ENCODE measurements at places on chromosomes 1 and 21. TPM values are rescaled to one million over a fixed set of nuclear protein-coding genes. Genes with fewer than 3 reads are reported as not detected.

DNA sequence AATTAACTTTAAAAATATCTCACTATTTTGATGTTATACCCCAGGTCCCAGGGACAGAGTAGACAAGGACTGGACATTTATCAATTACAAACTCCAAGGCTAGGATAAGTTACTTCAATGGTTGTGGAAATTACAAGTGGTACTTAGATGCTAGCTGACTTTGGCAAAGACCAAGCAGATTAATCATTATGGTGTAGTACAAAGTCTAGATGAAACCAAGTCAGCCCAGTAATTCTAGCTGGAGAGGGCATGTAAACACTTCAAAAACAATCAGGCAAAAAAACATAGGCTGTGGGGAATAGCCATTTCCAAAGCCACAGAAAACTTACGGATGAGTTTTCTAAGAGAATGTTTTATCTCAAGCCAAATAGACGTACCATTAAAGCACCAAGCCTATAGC lies 124.5 kb downstream of the TSEN15 start:
- no peaks in the 10 kb centered on the region for H3K27me3 ChIP-seq
- H3K4me3 ChIP-seq: no peak overlapping the region
- H3K27ac ChIP-seq: no peak overlapping the region
- DNase-seq: no peak

DNA sequence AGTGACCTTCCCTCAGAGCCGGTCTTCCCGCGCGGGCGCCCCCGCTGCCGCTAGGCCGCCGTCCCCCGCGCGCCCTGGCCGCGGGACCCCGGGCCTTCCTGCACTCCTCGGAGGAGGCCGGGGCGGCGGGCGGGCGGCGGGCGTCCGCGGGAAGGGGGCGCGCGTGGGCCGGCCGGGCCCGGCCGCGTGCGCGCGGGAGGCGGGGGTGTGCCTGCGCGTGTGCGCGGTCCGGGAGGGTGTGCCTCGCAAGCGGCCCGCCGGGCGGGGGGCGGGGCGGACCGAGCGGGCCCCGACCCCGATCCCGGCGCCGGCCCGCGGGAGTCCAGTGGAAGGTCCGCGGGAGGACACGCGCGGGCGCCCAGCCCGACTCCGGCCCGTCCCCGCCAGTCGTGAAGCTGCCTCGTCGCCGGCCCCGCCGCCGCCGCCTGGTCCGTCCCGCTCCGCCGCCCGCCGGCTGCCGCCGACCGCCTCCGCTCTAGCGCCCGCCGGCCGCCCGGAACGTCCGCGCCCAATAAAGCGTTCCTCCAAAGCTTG lies 438 bp downstream of the MRPS6 start:
- peak overlapping the region; percentile 97 for H3K27ac ChIP-seq
- peak overlapping the region; percentile 71 for H3K4me3 ChIP-seq
- DNase-seq: peak; percentile 39
- H3K4me1 ChIP-seq: peaks cover 30% of the 10 kb centered on the region
- no peaks in the 10 kb centered on the region for H3K36me3 ChIP-seq

DNA sequence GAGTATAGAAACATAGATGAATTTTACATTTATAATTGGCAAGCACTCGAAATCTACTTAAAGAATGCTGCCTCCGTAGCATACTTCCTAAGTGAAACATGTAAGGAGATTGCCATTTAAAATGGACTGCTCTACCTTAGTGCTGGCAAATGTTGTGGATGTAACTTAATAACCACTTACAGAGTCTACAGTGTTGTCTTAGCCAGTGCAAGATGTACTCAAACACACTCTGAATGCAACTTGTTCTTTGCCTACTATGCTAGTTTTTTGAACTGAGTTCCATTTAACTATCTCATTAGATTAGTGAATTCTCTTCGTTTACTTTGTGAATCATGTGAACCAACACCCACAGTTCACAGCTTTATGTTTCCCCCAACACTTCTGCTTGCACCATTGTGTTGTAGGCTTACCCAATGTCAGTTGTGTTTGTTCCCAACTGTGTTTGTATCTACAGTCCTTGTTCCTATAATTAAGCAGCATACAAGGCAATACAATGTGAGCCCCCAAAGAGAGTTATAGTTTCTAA lies 345.5 kb upstream of the LYPLAL1 start:
- peaks cover 3% of the 10 kb centered on the region for H3K4me1 ChIP-seq
- no peaks in the 10 kb centered on the region for H3K36me3 ChIP-seq
- no peak overlapping the region for H3K4me3 ChIP-seq
- no peak overlapping the region for H3K27ac ChIP-seq

The PLA2G2C gene
- total RNA-seq: 0.47 TPM

DNA sequence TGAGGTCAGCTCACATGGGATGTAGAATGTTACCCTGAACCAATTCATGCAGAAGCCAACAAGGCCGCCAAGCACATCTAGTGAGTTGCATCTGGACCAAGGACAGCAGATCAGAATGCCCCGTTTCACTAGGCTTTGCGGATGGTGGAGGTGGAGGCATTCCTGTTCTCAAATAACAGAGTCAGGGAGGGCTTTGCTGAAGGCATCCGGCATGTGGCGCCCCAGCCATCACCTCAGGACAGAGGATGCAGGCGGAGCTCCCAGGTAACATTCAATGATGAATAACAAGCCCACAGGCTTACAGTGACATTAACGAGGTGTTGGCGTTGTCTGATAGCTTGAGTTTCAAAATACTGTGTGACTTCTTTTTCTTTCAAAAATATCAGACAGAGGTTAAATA lies 476.2 kb downstream of the CAMTA1 start:
- H3K4me3 ChIP-seq: no peak overlapping the region
- H3K36me3 ChIP-seq: no peaks in the 10 kb centered on the region
- DNase-seq: no peak
- no peak overlapping the region for H3K27ac ChIP-seq

DNA sequence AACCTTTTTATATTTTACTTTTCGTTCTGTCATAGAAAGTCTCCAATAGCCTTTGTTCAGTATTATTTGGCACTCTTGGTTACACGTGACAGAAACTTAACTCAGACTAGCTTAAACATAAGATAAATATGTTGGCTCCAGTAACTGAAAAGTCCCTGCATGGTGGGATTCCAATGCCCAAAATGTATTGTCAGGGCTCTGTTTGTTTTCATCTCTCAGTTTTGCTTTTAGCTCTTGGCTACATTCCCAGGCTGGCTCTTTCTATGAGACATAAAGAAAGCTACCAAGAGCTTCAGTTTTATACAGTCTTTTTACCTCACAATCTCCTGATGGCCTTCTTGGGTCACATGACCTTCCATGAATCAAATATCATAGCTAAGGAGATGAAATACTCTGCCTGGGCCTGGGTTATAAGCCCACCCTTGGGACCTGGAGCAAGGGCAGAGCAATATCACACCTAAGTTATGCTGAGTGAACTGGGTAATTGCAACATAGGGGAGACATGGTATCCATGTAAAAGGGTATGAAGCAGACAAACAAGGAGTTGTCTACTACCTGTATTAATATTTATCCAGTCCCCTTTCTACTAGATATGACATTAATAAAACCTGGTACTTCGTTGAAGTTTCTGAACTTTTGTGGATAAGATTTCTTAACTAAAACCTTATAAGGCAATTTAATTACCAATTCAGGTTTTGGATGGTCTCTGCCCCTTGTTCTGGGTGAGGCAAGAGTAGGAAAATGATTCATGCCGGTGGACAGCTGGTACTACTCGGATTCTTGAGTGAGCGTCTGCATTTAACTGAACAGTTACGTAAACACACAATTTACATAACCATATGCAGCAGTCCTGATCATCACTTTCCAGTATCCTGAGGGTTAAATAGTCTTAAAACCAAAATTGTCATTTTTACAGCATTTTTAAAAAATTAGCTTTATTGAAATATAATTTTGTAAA lies 442.3 kb downstream of the GPATCH2 start:
- no peaks in the 10 kb centered on the region for H3K27me3 ChIP-seq
- H3K27ac ChIP-seq: no peak overlapping the region
- DNase-seq: no peak
- H3K4me1 ChIP-seq: no peaks in the 10 kb centered on the region
- no peaks in the 10 kb centered on the region for H3K36me3 ChIP-seq
- no peak overlapping the region for H3K4me3 ChIP-seq

DNA sequence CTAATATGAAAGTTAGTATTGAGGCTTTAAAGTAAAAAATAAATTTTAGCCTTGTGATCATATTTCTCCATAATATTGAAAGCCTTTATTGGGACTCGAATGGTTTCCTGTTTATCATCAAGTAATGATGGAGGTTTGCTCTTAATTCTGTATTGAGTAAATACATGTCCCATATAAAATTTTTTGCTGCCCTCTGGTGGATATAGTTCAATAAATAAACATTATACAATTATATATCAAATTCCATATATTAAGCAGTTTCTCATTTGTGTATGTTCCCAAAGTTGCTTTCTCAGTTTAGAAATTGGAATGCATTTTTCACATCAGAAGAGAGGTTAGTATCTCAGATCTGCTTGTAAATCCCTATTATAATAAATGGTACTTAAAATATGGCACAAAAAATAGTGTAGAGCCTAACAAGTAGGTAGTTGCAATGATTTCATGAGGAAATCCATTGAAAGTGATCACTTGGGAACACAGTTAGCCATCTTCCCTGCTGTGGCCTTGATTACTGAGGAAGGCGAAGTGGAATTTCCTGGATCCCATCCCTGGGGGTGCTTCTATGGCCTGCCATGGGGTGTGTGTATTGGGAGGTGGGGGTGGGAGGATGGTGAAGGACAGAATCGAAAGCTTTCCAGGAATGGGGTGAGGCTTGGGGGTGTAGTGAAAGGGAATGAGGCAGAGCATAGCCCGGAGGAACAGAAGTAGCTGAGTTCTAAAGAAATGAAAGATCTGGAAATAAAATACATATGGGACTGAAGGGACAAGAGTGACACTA lies 84.1 kb upstream of the C21orf91 start:
- H3K36me3 ChIP-seq: no peaks in the 10 kb centered on the region
- no peaks in the 10 kb centered on the region for H3K27me3 ChIP-seq
- H3K27ac ChIP-seq: peak overlapping the region; percentile 76
- peaks cover 53% of the 10 kb centered on the region for H3K4me1 ChIP-seq

The E2F2 gene
- total RNA-seq: 6.6 TPM

- no peaks in the 10 kb centered on the region for H3K36me3 ChIP-seq
- no peak overlapping the region for H3K4me3 ChIP-seq
- DNase-seq: peak; percentile 20
Measured at GRCh38 chr1:206935491-206936067, 10.7 kb downstream of the PIGR start.

- H3K4me1 ChIP-seq: peaks cover 3% of the 10 kb centered on the region
- H3K27ac ChIP-seq: no peak overlapping the region
- no peak for DNase-seq
- no peaks in the 10 kb centered on the region for H3K27me3 ChIP-seq
- H3K36me3 ChIP-seq: no peaks in the 10 kb centered on the region
Measured at GRCh38 chr1:15598436-15598835, 13.6 kb upstream of the AGMAT start.

The CEP170 gene
- total RNA-seq: 64.0 TPM

The MATN1 gene
- 0.55 TPM for total RNA-seq

GRCh38 chr1:193705554-193705981 lies 519.2 kb upstream of the B3GALT2 start:
- DNase-seq: no peak
- no peak overlapping the region for H3K27ac ChIP-seq
- H3K27me3 ChIP-seq: no peaks in the 10 kb centered on the region
- no peak overlapping the region for H3K4me3 ChIP-seq

The TTC3 gene
- 181 TPM for total RNA-seq

The TDRD10 gene
- 50.9 TPM for total RNA-seq

DNA sequence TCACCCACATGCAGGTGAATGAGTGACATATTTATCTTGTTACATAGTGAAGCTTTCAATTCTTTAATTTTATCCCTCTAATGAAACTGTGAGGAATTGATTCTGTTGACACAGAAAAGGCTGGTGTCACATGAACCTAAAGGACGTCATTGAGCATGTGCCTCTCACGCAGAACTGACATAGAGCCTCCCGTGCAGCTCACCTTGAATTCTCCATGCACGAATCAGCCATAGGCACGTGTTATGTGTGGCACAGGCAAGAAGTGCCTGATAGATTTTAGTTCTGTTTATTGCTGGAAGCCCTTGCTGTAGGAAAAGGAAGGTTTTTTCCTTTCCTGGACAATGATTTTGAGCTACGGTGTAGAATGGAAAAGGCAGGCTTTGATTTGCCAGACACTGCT lies 11.3 kb downstream of the ADARB1 start:
- no peaks in the 10 kb centered on the region for H3K4me1 ChIP-seq
- H3K36me3 ChIP-seq: no peaks in the 10 kb centered on the region
- no peak overlapping the region for H3K27ac ChIP-seq
- no peak overlapping the region for H3K4me3 ChIP-seq

The S100A7 gene
- not detected for total RNA-seq

GRCh38 chr1:187877220-187877619 lies 1048.5 kb downstream of the PLA2G4A start:
- H3K27me3 ChIP-seq: no peaks in the 10 kb centered on the region
- no peak overlapping the region for H3K4me3 ChIP-seq
- no peaks in the 10 kb centered on the region for H3K4me1 ChIP-seq
- no peak overlapping the region for H3K27ac ChIP-seq
- no peaks in the 10 kb centered on the region for H3K36me3 ChIP-seq

- no peak overlapping the region for H3K27ac ChIP-seq
- no peaks in the 10 kb centered on the region for H3K36me3 ChIP-seq
- no peaks in the 10 kb centered on the region for H3K27me3 ChIP-seq
- peak; percentile 72 for DNase-seq
Measured at GRCh38 chr1:20574686-20575540, 14.0 kb upstream of the CDA start.

- peak; percentile 27 for DNase-seq
- H3K27me3 ChIP-seq: no peaks in the 10 kb centered on the region
- no peak overlapping the region for H3K4me3 ChIP-seq
- H3K4me1 ChIP-seq: peaks cover 19% of the 10 kb centered on the region
- no peak overlapping the region for H3K27ac ChIP-seq
Measured at GRCh38 chr1:40808002-40808401, 24.4 kb downstream of the KCNQ4 start.

The DFFB gene
- 8.4 TPM for total RNA-seq

The SPATA45 gene
- 3.2 TPM for total RNA-seq

DNA sequence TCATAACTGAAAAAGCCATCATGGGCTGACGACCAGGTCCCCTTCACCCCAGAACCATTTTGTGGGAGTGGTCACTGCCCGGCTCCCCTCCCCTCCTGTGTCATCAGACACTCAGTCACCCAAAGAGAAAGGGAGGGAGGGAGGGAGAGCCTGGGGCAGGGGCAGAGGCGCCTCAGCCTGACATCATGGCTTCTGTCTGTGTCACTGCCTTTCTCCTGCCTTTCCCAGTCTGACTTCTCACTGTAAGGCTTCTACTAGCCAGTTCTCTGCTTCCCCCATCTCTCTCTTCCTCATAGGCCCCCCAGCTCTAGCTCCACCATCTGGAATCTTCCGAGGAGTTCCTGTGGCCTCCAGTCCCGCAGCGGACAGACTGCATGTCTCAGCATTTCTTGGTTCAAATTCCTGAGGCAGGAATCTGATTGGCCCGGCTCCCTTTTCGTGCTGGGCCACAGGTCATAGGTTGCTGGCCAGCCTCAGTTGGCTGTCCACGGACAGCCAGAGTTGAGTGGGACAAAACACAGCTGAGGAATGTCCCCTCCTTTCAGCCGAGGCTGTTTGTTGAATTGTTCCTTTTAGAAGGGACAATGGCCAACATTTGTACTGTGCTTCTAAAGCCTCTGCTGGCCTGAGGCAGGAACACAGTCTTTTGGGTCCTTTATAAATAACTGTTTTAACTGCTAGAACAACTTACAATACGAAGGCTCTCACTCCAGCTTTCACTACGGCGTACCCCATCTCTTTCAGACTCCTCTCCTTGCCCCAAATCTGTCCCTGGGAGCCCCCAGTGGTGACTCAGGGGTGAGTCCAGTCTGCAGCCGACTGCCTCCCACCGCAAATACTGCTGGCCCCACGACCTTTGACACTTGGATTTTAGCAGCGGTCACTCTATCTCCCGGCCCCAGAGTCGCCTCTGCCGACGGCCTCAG lies 18.7 kb upstream of the KANK4 start:
- no peaks in the 10 kb centered on the region for H3K27me3 ChIP-seq
- H3K36me3 ChIP-seq: no peaks in the 10 kb centered on the region
- H3K27ac ChIP-seq: peak overlapping the region; percentile 68
- H3K4me3 ChIP-seq: no peak overlapping the region
- DNase-seq: peak; percentile 50

The LINGO4 gene
- 3.5 TPM for total RNA-seq
